ENCODE measurements at places on chromosomes 3 and 15. TPM values are rescaled to one million over a fixed set of nuclear protein-coding genes. Genes with fewer than 3 reads are reported as not detected.
A peak's percentile ranks its signal among the peaks of the same experiment; 100 is the strongest.

GRCh38 chr15:89197503-89197971 is 23.8 kb downstream of the RLBP1 start:
- peak; percentile 68 for DNase-seq

DNA sequence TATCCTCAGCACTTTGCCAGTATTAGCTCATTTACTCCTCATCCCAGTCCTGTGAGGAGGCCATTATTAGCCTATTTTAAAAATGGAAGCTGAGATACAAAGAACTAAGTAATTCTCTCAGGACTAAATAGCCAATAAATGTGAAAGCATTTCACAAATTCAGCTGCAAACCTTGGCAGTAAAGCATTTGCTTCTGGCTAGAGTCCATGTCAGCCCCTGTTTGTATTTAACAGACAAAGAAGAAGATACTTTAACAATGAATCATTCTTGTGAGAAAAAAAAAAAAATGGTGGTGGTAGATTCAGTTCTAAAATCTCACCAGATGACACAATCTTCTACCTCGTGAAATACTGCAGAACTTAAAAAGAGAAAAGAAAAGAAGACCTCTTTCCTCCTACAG is 85.0 kb upstream of the CNTN6 start:
- DNase-seq = no peak

DNA sequence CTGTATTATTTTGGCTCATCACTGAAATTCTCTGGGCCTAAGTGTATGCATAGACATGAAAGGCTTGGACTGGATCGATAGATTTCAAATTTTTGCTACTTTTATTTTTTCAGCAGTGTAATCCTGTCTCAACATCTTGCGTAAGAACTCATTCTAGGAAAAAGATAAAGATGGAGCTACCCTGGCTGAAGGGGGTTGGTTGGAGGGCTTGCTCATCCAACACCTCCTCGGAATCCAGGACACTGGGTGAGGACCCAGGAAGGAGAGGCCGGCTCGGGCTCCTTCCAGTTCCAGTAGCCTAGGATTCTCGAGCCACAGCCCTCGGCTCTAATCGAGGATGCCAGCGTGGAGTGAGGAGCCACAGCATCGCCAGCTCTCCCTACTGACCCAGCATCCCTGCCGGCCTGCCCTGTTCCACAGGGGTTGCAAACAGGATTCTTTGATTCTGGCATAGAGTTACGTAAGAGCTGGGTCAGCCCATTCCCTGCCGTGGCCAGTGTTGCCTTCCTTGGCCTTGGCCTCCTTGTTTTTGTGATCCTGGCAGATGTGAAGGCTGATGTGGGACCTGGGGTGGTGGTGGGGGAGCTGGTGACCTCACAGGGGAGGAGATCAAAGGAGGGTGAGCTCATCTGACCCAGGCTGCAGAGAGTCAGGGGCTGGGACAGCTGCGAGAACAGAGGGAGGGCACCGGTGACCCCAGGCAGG is 149.5 kb downstream of the ALDH1A2 start:
- DNase-seq = no peak

DNA sequence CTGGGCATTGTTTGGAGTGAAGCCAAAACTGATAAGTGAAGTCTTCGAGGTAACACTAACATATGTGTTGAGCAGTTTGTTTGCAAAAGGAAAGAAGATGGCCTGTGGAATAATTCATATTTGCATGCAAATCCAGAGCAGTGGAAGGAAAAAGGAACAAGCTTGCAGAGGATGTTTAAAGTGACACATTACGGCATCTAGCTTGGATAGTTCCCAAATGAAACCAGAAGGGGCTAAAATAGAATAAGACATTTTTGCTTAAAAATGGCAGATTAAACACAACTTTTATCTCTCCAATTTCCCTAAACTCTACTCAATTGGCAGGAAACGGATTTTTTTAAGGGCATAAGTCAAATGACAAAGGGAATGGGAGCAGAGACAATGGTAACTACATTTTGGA is 25.4 kb upstream of the RYK start:
- DNase-seq = no peak

DNA sequence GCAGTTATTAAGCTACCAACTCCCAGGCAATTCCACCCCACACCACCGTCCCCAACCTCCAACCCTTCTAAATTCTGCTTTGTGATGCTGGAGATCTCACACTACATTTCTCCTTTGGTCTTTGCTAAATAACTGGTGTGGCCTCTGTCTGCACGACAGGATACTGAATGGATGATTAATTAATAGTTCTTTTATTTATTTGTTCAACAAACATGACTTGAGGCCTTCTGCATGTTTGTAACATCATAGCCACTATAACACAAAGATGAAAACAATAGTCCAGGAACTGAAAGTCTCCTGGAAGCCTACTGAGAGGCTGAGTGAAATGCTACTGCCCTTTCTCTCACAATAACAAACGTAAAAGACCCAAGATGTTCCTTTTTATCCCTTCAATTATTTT is 609.5 kb upstream of the UBE2E2 start:
- DNase-seq = no peak

GRCh38 chr3:157104521-157104920 is 55.4 kb downstream of the CCNL1 start:
- DNase-seq = no peak

GRCh38 chr3:101849714-101850245 is 466 bp downstream of the NFKBIZ start:
- no peak for DNase-seq

The EFCAB12 gene
- total RNA-seq = 0.16 TPM

The UBAP1L gene
- total RNA-seq = 2.4 TPM

The GOLGA8S gene
- 1.1 TPM for total RNA-seq

Measured in cardiac septum (tissue), 1 donor.